ENCODE measurements at places on chromosomes 12 and 14. TPM values are rescaled to one million over a fixed set of nuclear protein-coding genes. Genes with fewer than 3 reads are reported as not detected.

The RPGRIP1 gene
- total RNA-seq: 0.08 TPM

The CIDEB gene
- total RNA-seq: 6.5 TPM

The ATN1 gene
- total RNA-seq: 65.8 TPM

GRCh38 chr14:94383777-94384176, 4.6 kb downstream of the SERPINA1 start:
- DNase-seq: no peak

GRCh38 chr14:104460791-104461651, 118.5 kb upstream of the C14orf180 start:
- no peak for DNase-seq

DNA sequence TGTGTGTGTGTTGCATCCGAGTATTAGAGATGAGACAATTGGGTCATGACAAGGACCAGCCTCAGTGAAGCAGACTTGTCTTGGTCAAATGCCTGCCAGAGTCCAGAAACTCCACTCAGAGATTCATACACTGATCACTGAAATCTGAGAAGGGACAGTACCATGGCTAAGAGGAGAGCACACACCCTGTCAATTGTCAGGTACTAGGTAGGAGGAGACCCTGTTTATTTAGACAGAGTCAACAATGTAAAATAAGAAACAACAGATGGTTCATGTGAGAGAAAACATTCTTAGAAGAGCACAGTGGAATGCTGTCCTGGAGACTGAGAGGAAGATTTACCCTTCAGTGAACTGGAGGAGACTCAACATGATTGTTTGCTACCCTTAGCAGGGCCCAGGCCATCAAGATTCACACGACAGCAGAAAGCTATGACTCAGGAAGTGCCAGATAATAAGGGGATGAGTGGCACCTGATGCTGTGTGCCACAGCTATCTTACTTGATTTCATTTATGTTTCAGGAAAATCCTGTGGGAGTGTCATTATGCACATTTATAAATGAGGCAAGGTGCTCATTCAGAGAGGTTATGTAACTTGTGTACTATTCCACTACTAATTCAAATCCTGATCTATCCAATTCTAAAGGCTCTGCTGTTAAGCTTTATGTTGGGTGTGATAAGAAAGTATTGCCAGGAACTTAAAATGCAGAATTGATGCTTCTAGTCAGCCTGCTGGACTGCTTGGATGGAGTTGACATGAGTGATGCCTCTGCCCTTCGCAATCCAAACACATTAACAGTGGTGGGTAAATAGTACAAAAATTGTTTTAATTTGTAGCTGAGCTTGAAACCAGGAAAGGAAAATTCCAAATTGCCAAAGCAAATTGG, 136.6 kb upstream of the NEDD1 start:
- no peak for DNase-seq

- DNase-seq: no peak
Measured at GRCh38 chr12:60071759-60072191, 475.9 kb downstream of the SLC16A7 start.

GRCh38 chr12:132689227-132689626, 1.8 kb downstream of the PXMP2 start:
- no peak for DNase-seq

GRCh38 chr14:68244262-68244980, 424.8 kb downstream of the RAD51B start:
- DNase-seq: no peak

GRCh38 chr12:70267550-70267949, 24.3 kb downstream of the CNOT2 start:
- no peak for DNase-seq

GRCh38 chr12:3119756-3120601, 42.8 kb downstream of the TSPAN9 start:
- no peak for DNase-seq

- no peak for DNase-seq
Measured at GRCh38 chr12:58532855-58533608, 387.3 kb downstream of the LRIG3 start.

- DNase-seq: no peak
Measured at GRCh38 chr12:92186038-92186470, 40.4 kb upstream of the BTG1 start.

GRCh38 chr12:92821142-92821541, 108.0 kb downstream of the EEA1 start:
- no peak for DNase-seq

- DNase-seq: no peak
Measured at GRCh38 chr12:95322326-95322725, 104.7 kb downstream of the VEZT start.
